RCC 7860 (cell line): ENCODE measurements at places on chromosomes 16 and 17.

- no peak for DNase-seq
Observed at GRCh38 chr16:82788919-82789318, 162.2 kb downstream of the CDH13 start.

DNA sequence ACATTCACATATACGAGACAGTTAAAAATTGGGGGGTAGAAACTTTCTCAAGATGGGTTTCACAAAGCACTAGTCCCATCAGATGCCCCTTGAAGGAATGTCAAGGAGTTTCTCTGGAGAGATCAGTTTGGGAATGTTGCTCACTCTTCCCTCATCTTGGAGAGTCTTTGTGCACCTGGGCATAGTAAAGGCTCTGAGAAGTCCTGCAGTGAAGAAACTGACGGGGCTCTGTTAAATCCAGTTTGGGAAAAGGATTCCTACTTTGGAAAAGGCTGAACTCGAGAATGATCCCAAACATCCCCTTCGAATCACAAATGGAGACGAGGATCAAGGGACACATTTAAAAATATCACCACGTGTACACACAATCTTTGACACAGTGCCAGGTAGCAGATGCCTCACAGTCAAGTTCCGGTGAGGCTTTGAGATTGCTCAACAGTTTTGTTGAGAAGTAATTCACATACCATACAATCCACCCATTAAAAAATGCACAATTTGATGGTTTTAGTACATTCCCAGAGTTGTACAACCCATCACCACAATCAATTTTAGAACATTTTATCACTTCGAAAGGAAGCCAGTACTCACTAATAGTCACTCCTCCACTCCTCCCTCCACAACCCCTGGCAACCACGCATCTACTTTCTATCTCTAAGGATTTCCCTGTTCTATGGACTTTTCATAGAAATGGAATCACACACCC lies 203.4 kb upstream of the FOXF1 start:
- DNase-seq = no peak

DNA sequence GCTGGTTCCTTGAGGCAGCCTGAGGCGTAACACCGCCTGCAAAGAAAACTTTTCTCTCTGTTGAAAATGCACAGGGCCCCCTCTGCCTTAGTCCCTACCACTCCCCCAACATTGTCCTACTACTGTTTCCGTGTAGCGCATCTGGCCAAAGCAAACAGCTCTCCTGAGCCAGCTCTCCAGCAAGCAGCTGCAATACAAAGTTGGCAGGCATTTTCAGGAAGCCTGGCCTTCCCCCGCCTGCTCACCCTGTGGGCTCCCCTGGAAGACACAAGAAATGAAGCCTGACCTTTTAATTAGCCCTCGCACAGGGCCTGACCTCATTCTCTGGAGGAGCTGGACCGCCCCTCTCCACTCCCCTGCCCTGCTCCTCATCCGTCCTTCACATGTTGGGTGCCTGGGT lies 66.7 kb downstream of the SOX9 start:
- DNase-seq = no peak

- DNase-seq = no peak
Observed at GRCh38 chr17:40025991-40026815, 11.0 kb downstream of the CSF3 start.

DNA sequence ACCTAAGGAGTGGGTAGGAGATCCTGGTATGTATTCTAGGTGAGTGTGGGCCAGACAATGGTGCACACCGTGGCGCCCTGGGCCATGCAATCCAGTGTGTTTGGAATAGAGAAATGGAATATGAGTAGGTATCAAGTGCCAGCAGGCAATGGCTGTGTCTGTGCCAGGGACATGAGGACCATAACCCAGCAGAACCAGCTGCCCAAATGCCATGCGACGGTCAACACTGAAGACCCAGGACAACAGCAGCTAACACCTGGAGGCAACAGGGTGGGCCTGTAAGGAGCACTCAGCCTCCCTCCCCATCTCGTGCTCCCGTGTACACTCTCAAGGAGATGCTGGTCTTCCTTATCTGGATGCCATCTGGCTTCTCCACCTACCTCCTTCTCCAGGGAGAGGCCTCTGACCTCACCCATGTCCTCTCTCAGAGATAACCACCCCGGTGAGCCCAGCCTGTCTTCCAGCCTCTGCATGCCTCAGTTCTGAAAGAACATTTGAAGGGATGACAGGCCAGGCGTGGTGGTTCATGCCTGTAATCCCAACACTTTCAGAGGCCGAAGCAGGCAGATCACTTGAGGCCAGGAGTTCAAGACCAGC lies 750 bp upstream of the GSDMB start:
- DNase-seq = no peak

GRCh38 chr16:55871411-55872038 lies 3.6 kb downstream of the CES5A start:
- no peak for DNase-seq

- no peak for DNase-seq
Observed at GRCh38 chr17:49459401-49459984, 35.6 kb upstream of the NGFR start.

DNA sequence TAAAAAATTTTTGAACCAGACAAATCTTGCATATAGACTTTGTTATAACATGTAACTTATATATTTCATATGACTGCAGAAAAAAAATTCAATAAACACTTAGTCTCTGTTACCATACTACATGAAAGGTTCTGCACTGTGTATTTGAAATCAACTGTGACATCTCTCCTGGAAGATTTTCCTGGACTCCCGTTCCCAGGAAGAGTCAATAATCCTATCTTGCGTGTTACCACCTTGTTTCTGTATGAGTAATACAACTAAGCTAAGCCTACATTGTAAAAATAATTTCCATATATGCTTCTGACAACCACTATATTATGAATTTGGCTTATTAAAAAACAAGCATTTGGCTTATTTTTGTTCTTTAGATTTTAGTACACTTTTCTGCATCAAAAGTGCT lies 665.6 kb upstream of the SOX9 start:
- DNase-seq = no peak

- DNase-seq = no peak
Observed at GRCh38 chr17:17552351-17553216, 38.9 kb downstream of the PEMT start.

GRCh38 chr17:54781389-54781788 lies 119.3 kb upstream of the TOM1L1 start:
- no peak for DNase-seq
